Fibroblast of skin of left quadriceps (primary cell): ENCODE measurements at places on chromosomes 12 and 14.

DNA sequence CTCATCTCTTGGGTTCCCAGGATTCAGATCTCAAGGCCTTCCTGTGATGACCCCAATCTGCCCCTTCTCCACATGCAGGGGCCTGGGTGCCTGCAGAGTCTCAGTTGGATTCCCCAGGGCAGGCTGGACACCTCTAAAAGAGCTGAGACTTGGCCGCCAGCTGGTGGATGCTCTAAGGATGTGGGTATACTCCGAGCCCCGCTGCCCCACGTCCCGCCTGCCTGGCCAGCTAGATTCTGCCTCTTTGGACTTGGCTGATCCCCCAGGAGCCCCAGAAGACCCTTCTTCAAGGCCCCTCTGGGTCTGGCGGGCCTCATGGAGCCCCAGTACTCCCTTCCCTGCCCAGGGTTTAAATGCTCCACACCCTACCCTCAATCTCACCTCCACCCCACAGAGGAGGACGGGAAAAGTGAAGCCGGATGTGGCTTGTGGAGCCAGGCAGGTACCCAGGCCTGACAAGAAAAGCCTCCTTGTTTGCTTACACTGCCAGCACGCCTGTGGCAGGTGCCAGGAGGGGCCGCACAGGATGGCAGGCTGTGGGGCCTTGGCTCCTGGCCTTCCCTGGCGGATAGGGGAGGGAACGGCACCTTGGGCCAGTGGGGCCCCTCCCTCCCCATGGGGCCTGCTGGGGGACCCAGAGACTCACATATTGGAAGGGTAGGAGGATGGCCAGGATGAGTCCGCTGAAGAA is 15.1 kb downstream of the FAIM2 start:
- no peak for DNase-seq

GRCh38 chr14:70893858-70894291 is 13.4 kb upstream of the PCNX1 start:
- DNase-seq: no peak

DNA sequence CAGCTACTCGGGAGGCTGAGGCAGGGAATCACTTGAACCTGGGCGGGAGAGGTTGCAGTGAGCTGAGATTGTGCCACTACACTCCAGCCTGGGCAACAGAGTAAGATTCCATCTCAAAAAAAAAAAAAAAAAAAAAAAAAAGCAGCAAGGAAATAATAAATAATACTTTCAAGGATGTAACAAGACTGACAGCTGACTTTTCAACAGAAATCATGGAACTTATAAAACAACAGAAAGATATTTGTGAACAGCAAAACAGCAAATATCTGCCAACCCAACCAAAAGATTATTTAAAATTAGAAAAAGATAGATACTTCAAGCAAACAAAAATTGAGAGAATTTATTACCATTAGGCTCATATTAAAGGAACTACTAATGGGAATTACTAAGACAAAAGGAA is 115.1 kb downstream of the TSHR start:
- DNase-seq: no peak

- no peak for DNase-seq
Observed at GRCh38 chr14:43475757-43476156, 1031.3 kb downstream of the FSCB start.

DNA sequence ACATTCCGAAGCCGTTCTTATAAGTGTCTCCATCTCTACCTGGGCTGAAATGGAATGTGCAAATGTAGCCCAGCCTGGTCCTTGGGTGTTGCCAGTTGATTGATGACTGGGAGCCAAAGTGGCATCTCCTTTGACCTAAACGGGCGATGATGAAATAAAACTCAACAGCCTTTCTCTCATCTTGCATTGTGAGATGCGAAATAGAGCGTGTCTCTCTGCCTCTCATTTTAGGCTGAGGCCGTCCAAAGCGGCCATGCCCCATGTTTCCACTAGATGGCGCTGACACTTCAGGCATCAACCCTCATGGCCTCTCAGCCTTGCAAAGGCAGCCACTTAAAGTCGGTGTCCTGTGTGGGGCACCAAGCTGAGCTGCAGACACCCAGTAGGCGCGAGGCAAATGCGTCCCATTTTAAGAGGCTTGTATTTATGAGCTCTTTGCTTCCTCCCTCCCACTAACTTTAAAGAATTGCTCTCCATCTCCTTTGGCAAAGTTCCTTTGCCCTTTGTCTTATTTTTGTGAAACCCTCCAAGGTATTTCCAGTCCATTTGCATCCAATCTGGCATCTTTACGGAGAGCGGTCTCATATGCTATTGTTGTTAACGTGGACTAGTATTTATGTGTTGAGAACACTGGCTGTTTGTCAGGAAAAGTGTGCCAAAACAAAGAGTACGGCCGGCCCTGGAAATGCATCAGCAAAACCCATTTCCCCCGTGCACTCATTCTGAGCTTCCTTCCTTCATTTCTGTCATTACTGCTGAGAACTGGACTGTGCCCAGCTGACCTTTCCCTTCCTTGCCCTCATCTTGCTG is 25.0 kb downstream of the GPRC5A start:
- peak; percentile 55 for DNase-seq

GRCh38 chr14:100268591-100269207 is 29.8 kb downstream of the YY1 start:
- no peak for DNase-seq

DNA sequence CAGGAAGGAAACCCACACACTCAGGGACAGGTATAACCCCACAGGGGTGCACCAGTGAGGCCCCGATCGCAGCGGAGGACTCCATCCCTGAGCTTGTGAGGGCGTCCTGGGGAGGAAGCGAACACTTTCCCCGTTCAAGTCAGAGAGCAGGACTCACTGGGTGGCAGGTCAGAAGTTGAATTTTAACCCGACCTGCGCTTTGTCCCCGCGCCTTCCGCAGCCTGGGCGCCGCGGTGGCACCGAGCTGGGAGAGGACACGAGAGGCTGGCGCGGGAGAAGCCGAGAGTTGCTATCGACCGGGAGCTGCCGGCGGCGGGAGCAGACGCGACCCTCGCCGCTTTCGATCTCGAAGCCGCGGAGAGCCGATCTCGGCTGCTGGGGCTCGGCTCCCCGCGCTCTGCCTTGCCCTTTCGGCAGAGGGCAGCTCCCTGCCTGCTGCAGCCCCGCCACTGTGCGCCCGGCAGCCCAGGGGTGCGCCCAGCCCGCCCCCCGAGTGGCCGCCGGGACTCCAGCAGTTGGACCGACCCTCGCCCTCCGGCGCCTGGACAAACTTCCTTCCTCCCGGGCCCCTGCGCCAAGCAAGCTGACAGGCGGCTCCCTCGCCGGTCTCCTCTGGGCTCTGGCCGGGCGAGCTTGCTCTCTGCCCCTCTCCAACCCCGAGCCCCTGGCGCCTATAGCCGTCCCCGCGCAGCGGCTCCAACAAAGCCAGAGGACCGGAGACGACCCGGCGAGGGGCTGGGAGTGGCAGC is 918 bp downstream of the LIN7A start:
- no peak for DNase-seq

DNA sequence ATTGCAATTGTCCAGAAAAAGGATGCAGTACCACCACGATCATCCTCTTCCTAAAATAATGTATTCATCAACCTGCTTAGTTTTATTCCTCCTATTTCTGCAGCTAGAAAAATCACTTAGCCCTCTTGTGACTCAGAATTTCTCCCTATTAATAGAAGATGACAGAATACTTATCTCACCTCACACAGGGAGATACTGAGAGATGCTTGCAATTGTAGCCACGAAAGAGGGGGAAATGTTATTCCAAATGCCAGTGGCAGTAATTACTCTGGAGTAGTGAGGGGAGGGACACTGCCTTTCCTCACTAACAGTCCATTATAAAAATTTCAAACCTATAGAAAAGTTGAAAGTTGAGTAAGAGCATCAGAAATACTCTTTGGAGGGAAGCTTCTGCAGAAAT is 11.8 kb upstream of the DUSP6 start:
- no peak for DNase-seq

DNA sequence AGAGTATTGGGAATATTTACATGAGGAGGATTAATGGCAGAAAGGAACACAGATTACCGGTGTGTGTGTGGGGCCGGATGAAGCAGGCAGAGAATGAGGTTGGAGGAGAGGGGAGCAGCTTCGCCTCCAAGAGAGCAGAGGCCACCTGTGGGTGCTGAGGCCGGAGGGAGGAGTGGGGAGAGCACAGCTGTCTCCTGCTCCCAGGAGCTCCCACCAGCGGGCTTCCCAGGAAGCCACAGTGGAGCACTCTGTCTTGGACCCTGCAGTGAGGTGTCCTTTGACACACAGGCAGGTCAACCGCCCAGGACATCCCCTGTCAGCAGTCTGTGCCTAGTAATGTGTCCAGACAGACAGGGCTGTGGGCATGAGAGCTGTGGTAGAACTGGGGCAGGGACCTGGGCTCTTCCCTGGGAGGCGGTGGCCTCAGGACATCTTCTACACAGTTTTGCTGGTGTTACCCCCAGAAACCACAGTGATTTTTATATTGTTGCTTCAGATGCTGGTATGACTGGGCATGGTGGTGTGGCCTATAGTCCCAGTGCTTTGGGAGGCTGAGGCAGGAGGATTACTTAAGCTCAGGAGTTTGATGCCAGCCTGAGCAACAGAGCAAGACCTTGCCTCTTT is 18.5 kb upstream of the AMN start:
- DNase-seq: no peak

- DNase-seq: no peak
Observed at GRCh38 chr12:109291521-109292341, 17.4 kb downstream of the FOXN4 start.

- DNase-seq: no peak
Observed at GRCh38 chr14:72483311-72483710, 410.6 kb downstream of the DPF3 start.

- no peak for DNase-seq
Observed at GRCh38 chr14:101174522-101174838, 271.0 kb upstream of the RTL1 start.

DNA sequence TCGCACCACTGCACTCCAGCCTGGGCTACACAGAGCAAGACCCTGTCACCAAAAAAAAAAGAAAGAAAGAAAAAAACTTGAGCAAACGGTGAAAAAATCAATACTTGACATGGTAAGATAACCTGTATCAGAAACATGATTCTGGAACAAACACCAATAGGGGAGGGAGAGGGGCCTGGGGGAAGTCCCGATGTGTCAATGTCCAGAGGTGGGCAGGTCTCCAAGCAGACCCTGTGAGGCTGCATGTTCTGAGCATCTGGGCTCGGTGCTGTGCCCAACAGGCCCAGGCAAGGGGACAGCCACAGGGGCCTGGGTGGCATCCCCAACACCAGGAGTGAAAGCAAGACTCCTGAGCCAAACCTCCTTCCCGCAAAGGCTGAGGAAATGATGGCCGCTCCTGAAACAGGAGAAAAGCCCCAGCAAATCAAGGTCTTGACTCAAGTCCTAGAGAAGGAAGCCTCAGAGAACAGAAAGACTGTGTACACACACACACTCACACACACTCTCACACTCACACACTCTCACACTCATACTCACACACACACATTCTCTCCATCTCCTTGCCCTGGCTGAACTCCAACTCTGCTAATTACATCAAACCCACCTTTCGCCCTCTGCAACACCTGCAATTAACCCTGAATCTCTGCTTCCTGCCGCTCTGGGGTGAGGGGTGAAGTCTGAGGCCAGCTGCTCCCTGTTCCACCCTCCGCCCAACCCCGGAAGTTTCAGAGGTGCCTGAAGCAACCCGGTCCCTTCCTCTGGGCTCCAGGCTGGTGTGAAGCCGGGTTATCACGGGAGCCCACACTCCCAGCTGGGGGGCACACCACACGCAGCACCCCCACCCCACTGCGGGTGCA is 20.4 kb downstream of the CCDC88C start:
- no peak for DNase-seq

- no peak for DNase-seq
Observed at GRCh38 chr12:47729233-47729632, 3.9 kb upstream of the ENDOU start.

DNA sequence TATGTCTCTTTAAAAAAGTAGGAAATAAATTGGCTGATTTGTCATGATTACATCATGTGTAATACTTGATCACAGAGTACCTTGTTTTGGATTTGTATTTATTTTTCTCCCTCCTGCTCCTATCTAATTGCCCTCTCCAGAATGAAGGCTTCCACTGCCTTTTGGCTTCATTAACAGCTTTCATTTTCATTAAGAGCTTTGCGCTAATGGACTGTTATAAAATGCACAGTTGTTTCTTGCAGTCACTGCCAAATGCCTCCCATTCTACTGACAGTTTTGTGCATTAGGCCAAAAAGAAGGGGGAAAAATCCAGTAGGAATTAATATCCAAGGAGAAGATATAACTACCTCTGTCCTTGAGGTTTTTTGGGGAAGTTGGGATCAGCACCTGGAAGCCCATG is 159.2 kb downstream of the NRXN3 start:
- DNase-seq: no peak

- no peak for DNase-seq
Observed at GRCh38 chr12:72330301-72330700, 58.1 kb downstream of the TRHDE start.

- no peak for DNase-seq
Observed at GRCh38 chr12:124293286-124294003, 1.4 kb upstream of the RFLNA start.

- DNase-seq: no peak
Observed at GRCh38 chr14:31265701-31266398, 58.3 kb upstream of the HECTD1 start.

DNA sequence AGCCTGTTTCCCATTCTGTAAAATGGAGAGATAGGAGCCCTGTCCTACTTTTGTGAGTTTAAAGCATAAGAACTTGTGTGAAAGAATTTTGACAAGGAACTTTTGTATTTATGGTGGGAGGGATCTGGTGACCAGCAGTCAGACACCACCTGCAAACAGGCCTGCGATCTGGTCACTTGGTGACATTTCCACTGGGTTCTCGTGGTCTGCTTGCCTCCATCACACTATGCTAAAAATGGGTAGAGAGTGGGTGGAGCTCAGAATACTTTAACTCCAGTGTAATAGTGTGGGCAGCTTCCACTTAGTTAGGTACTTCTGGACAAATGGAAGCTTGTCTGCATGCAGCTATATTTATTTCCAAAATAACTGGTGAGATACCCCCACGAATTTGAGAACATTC is 26.5 kb upstream of the PLXNC1 start:
- no peak for DNase-seq

DNA sequence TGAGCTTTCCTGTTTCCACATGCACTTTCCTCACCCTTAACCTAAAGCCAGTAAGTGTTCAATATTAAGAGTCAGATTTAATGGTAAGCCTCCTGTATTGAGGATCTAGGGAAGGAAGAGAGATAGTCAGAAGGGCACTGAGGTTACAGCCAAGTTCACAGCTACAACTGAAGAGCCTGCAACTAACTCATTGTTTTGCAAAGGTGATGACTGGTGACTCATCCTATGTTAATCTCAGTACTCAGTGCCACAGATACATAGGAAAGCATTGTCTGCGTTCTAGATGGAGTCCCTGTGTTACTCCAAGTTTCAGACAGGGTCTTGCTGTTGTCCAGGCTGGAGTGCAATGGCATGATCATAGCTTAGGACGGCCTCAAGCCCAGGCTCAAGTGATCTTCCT is 157.0 kb upstream of the RBM19 start:
- no peak for DNase-seq

DNA sequence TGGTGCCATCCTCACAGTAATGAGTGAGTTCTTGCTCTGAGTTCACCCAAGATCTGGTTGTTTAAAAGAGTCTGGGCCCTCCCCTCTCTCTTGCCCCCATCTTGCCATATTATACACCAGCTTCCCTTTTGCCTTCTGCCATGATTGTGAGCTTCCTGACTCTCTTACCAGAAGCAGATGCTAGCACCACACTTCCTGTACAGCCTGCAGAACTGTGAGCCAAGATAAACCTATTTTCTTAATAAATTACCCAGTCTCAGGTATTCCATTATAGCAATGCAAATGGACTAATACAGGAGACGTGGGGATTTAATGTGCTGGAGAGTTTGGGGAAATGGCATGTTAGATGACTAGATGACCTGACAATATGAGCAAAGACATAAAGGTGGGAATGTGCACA is 12.8 kb downstream of the SLC4A8 start:
- no peak for DNase-seq
